ENCODE measurements at places on chromosomes 2 and 18.

- no peak for DNase-seq
Measured at GRCh38 chr18:62710417-62710816, 4.9 kb upstream of the PHLPP1 start.

GRCh38 chr2:199025146-199025545 lies 432.6 kb downstream of the SATB2 start:
- DNase-seq = no peak

GRCh38 chr2:38294597-38294996 lies 82.5 kb downstream of the ATL2 start:
- DNase-seq = no peak

DNA sequence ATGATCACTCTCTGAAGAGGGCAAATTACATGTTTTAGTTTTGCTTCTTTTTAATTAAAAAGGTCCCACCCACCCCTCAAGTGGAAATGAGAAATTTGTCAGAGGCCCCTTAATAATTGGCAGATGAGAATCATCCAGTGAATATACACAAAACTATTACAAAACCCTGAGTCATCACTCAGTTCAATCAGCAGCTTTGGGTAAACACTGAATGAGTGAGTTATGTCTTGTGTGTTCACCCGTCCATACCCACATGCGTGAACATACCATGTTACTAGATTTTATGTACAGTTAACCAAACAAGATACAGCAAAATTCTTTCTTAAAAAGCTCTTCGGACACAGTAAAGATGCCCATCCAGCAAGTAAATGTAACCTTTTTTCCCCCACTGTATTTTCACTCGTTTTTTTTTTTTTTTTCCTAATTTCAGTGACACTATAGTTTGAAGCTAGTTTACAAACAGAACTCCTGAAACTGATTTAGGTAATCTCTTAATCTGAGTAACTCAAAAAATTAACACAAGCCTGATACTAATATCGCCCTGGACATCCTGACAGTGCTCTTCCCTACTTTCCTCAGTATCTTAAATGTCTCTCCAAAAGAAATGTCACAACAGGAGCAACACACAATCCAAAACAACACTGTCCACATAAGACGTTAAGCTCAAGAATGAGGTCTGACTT lies 1.4 kb downstream of the PSME4 start:
- peak; percentile 78 for DNase-seq

DNA sequence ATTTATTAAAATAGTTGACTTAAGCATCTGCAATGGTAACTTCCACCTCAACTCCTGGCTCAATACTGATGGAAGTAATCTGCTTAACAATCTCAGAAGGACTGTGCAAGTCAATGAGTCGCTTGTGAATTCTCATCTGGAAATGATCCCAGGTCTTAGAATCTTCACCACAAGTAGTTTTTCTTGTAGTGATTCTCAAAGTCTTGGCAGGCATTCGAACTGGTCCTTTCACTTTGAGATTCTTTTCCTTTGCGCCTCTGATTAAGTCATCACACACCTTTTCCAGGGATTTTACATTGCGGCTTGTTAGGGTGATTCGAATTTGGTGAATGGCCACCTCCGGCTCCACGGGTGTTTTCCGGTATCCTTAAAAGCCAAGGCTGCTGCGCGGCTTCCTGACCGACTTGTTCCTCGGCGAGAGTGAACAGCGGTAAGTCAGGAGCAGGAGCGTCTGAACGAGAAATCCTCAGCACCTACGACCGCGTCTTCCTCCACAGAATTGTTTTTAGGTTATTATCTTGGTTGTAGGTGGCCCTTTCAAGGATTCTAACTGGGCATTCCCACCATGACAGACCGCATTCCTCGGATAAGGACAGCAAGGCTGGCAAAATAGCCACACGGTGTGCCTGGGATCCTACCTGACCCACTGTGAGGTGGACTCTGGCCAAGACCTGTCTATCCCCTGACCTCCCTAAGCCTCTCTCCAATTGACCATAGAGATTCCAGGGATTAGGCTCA lies 23.8 kb upstream of the SLC20A1 start:
- peak; percentile 78 for DNase-seq

DNA sequence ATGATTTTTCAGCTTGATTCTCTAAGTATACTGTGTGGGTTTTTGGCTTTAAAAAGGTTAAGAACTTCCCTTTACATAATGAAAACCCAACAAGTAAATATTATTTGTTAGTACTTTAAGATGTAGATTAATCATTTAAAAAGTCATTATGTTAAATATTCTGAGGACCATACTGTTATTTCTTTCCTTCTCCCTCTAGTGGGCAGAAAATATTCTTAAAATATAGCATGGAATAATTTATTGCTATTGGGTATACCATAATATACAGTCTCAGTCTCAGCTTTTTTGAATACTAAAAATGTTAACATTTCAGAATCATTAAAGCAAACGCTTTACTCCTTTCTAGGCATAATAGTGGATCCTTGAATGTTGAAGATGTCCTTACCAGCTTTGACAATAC lies 28.1 kb downstream of the CAMKMT start:
- no peak for DNase-seq
